ENCODE measurements at places on chromosomes 3 and 15. TPM values are rescaled to one million over a fixed set of nuclear protein-coding genes. Genes with fewer than 3 reads are reported as not detected.

Gene DAPK2
- polyA plus RNA-seq: 6.7 TPM

Gene CCR2
- not detected for polyA plus RNA-seq

Gene FGD5
- polyA plus RNA-seq: 12.0 TPM

Gene PLA2G4F
- polyA plus RNA-seq: 0.21 TPM

Gene DNASE1L3
- 0.59 TPM for polyA plus RNA-seq

Gene SYNM
- polyA plus RNA-seq: 30.1 TPM

Gene CHRNA7
- 15.6 TPM for polyA plus RNA-seq

- DNase-seq: no peak
These were observed 107.9 kb downstream of the ATG7 start for GRCh38 chr3:11379824-11380701.

DNA sequence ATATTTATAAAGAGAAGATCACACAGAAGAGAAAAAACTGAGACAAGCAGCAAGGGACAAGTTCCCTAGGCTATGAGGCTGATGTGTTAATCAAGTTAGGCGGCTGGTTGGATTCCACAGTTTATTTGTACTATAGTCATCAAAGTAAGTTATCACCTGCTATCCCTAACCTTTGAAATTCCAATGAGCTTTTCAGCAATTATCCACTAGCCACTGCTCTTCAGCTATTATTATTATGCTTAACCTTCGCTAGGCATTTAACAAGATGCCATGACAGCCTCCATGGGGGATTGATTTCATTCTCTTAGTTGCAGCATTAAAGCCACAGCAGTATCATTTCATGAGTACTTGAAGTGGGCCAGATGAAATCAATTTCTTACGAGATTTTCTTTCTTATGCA lies 699.5 kb upstream of the NAALADL2 start:
- no peak for DNase-seq

DNA sequence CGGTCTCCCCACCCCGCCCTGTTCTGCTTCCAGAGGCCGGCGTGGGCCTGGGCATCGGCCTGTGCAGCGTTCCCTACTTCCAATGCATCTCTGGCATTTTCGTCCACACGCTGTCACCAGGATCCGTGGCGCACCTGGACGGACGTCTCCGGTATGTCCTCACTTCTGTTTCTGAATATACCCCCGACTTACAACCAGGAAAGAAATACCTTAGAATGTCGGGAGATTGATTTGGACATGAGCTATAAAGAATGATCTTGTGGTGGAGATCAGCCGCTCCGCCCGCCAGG lies 41.4 kb downstream of the STARD5 start:
- no peak for DNase-seq

- no peak for DNase-seq
These were observed 32.2 kb upstream of the TM2D3 start for GRCh38 chr15:101684384-101684783.

GRCh38 chr3:150094150-150094933 lies 123.6 kb upstream of the PFN2 start:
- no peak for DNase-seq

DNA sequence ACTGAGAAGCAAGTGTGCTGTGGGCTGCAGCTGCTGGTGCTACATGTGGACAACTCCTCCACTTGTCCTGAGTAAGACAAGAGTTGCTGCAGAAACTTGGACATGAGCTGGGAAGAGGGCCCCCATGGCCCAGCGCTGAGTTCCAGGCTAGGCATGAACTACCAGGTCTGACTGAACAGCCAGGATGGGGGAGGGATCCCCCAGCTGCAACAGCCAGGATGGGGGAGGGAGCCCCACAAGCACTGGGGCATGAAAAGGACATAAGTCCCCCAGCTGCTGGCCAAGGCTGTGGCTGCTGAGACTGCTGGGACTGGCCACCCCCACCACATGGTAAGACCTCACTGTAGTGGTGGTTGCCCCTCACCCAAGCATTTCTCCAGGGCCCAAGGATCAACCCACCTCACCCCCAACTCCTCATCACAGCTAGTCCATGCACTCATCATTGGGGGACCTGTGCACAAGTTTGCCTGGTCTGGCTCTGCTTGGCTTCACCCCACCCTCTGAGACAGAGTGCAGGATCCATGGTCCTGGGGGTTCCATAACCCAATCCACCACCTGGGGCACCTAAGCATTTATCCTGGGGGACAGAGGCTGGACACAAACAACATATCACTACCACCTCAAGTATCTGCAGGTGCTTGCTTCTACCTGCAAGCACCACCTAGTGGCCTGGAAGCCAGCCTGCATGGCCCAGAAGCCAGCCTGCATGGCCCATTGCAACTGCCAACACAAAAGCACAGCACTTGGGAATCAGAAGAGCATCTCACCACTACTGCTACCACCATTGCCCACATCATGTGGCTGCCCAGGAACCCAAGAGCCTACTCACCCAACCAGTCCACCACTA lies 84.5 kb upstream of the STT3B start:
- DNase-seq: no peak

GRCh38 chr15:49831206-49831965 lies 210.5 kb downstream of the DTWD1 start:
- DNase-seq: no peak

- DNase-seq: no peak
These were observed 1114.2 kb downstream of the NSUN3 start for GRCh38 chr3:95177096-95177495.

DNA sequence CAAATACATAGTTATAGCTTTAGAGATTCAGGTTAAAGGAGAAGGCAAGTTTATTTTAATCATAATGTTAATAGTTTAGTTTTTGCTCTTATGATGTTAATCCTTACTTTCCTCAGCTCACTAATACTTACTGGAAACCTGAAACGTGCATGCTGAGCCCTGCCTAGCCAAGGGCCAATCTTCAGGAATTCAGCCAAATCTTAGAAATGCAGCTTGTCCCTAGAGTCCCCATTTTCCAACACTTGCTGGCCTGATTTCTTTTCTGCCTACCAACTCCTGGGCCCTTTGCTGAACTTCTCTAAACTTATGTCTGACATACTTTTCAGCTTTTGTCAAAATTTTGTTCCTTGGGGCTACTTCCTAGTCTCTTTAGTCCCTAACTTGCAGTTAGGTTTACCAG lies 22.8 kb downstream of the BCHE start:
- DNase-seq: no peak

All from spinal cord (tissue), 10 donors.